ENCODE measurements at places on chromosomes 3 and 15.

GRCh38 chr3:154954757-154955156 is 125.4 kb upstream of the MME start:
- no peak for DNase-seq

- no peak for DNase-seq
These were observed 138.1 kb upstream of the RAP2B start for GRCh38 chr3:153023896-153024295.

GRCh38 chr3:132661101-132661500 is 972 bp downstream of the UBA5 start:
- no peak for DNase-seq

DNA sequence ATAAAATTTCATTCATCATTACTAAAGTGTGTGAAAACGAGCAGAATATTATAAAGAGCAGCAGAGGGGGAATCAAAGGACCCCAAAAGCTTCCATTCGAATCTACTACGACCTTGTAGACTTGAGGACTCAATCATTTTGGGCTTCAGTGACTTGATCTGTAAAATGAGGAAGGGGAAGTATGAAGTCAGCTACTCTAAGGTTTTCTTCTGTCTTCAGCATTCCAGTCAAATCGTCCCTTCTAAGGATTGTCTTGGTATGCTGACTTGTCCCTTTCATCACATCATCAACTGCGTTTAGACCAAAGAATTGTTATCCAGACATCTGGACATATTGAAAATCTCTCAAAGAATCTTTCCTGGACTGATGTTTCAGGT is 44.8 kb downstream of the PLD1 start:
- no peak for DNase-seq

- no peak for DNase-seq
These were observed 72.5 kb downstream of the MAGEF1 start for GRCh38 chr3:184639351-184639750.

DNA sequence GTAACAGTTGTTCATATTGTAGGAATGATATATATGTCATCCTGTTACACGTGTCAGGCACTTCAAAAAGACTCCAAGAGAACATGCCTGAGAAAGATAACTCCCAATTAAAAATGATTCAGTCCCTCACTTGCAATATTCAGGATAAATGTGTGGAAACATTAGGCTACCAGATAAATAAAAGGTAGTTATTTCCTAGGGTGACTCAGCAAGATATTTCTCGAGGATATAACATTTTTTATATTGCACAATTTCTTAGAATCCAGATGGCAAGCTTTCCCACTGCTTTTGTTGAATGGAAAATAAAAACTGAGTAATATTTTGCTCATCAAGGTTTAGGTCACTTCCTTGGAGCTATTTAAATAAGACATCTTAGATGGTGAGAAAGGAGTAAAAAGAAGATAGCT is 181.4 kb downstream of the GAP43 start:
- DNase-seq: no peak

GRCh38 chr15:57578288-57578900 is 13.3 kb upstream of the MYZAP start:
- no peak for DNase-seq

DNA sequence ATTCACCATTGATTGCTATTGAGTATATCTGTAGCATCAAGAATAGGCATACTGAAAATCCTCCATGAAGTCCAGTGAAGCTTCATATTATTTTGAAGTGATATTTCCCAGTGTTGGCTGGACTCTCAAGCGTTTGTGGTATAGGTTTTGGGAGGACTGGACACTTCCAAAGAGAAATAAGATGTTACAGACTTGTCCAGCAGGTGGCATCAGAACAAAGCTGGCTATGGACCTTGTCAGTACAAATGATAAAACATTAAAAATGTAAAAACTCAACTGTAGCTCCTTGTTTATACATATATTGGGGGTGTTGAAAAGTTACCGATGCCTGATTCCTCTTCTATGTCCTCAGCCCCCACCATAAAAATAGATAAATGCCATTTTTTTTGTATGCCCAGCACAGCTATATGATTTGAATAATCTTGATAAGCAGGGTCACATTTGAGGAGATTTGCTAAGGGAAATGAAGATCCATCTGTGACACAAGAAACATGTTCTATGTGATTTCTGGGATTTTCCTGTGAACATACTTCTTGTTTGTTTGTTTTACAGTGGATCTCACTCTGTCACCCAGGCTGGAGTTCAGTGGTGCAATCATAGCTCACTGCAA is 54.5 kb upstream of the GOLGA6B start:
- no peak for DNase-seq

- DNase-seq: no peak
These were observed 63.8 kb downstream of the CHSY1 start for GRCh38 chr15:101187820-101188636.

- no peak for DNase-seq
These were observed 829.5 kb downstream of the ROBO2 start for GRCh38 chr3:77869423-77869822.

DNA sequence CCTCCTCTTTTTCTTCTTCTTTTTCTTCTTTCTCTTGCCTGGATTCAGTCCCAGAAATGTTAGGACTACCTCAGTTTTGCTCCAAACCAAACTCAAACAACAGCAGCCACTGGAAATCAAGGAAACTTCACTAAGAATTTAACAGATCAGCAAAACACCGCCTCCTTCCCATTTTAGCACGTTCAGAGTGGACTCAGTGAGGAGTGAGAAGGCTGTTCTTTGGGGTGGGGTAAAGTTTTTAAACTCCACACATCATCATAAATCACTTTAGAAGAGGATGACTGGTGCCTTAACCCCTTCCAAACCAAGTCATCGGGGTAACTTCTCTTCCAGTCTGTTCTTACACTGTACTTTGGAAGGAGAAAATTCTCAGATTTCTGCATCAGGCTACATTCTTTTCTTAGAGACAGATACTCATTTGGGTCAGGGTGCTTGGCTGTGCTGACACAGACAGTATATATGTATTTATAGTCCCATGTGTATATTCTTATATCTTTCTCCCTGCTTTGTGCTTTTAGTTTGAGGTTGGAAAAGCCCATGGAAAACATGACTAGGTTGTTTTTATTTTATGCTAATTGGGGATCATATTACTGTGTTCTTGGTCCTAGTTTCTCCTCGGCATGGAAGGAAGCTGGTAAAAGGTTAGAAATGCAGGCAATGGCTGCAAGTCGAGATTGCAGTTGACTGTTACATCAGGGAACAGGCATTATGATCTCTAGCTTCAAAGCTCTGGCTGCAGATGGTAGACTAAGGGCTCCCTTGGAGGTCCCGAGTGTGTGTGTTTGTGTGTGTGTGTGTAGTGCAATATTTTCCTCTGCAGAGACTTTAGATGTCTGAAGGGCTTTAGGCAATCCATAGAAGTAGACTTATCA is at the start of gene CCDC80:
Gene CCDC80 (minus strand): TSS at position 214 of the 872 bp plus-strand sequence. CDS start 1,238 bp downstream, outside the sequence.
- DNase-seq: no peak

DNA sequence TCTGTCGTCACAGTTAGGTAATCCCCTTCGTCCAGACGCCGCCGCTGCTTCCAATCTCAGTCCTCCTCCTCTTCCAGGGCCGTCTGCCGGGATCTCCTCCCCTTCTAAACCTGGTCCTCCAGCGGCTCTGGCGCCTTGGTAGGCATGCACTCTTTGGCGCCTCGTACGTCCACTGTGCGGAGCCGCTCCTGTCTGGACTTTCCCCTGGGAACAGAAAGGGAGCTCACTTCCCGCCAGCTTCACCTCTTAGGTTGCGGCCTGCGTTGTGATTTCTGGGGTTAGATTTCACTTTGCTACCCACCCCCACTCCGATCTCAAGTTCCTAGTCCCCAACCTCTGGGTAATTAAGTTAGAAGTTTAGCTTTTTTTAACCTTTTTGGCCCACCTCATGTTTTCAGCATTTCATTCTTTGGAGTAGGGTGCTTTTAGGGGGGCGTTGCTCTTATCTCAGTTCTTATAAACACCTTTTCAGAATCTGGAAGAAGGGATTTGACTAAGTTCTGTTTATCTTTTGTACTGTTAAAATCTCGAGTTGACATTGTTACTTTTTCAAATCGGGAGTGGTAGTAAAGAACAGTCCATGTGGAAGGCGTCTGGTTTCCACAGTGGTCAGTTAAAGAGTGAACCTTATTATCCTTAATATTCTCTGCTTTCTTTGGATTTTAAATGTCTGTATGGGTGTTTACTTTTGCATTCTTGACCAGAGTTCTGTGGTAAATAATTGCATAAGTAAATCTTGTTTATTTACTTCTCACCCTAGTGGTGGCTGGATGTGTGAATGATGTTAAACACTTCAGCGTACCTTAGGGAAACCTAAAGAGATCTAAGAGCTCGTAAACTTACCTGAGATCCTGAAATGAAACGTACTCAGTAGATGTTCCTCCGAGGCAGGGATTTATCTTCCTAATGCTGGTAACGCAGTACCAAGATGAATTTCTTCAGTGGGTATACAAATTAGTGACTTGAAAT is 611 bp downstream of the CTDSPL2 start:
- DNase-seq: no peak

DNA sequence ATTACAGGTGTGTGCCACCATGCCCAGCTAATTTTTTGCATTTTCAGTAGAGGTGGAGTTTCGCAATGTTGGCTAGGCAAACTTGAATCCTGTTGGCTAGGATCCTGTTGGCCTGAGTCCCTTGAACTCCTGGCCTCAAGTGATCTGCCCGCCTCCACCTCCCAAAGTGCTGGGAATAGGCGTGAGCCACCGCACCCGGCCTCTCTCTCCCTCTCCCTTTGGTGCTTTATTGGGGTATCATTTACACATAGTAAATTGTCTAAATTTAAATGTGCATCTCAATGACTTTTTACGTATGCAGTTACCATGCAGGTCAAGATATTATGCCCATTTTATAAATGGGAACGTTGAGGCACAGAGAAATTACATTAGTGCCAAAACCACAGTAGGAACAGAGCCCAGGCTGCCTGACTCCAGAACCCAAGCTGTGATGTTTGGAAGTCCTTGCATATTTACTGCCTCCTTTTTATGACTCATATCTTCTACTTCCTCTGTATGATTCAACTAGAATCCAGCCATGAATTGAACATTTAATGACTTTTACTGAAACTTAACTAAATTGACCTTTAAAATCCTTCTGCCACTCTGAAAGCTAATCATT is 34.0 kb upstream of the RPP14 start:
- DNase-seq: peak; percentile 13

DNA sequence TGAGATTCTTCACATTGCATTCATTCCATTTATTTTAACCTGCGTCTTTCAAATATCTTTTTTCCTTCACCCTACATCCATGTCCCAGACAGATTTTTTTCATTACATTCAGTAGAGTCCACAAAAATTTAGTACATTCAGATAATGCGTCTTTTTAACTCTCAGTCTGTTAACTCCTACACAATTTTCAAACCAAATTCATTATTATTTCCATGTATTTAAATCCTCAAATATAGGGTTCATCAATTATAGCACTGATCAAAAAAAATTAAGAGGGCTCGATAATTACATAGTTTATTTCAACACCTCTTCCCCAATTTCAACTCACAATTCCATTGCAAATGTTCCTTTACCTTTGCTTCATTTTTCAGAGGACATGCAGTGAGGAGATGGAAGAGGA is at the start of gene OR5H6:
Gene OR5H6 (plus strand): TSS at position 301 of the 400 bp plus-strand sequence. CDS start 89 bp downstream, at position 390.
- DNase-seq: no peak

- DNase-seq: peak; percentile 77
These were observed 88.4 kb upstream of the RASGRP1 start for GRCh38 chr15:38652998-38653397.

Data from T-helper 2 cell treated with Interferon-gamma antibody and Interleukin-4, amounts not matched to agents 5 μg/mL and 100 μg/mL, for 36 hours (primary cell).